ENCODE measurements at places on chromosomes 4 and X. TPM values are rescaled to one million over a fixed set of nuclear protein-coding genes. Genes with fewer than 3 reads are reported as not detected.

Gene TEX11
- total RNA-seq: not detected

Gene GYPA
- not detected for total RNA-seq

Gene GPR82
- not detected for total RNA-seq

Gene OPN1MW3
- total RNA-seq: not detected

Gene SMIM14
- total RNA-seq: 30.8 TPM

Gene SSX1
- total RNA-seq: not detected

Gene LONRF3
- total RNA-seq: not detected

Gene TMEM128
- total RNA-seq: 27.2 TPM

Gene IL9R
- total RNA-seq: not detected

DNA sequence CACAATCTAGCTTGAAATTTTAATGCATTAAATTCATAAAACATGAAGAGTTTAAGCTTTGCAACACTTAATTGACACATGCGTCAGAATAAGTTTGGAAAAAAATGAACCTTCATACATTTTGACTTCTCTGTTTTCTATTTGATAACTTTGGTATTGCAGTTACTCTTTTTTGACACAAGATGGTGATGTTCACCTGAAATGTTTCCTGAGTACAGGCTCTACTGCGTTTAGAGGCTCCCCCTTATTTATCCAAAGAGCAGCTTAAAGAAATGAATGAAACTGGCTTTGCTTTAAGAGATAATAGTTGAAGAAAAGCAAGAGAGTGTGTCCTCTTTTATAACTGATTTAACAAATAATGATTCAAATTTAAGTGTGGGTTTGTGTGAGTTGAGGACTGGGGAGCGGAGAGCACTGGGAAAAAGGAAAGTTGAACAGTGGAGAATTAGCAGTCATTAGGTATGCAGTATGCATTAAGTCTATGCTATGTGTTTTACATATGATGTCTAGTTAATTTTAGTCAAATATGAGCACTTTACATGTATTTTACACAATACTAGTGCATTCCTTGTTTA lies 180.6 kb upstream of the NUDT6 start:
- DNase-seq: peak; percentile 69

DNA sequence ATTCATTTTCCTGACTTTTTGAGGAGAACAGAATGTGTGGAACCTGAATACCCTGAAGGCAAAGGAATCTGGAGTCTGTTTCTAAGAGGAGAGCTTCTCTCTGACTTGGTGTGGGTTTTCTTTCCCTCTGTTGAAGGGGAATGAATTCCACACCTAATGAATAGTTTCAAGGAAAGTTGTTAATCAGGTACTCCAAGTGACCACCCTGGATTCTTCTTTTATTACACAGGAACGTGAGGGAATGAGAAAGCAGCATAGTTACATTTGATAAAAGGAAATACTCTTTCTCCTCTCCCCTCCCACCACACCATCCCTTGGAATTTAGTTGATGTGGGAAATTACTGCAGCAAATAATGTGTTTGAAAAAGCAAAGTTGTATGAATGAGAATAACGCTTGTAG lies 29.7 kb downstream of the SLIT2 start:
- no peak for DNase-seq

DNA sequence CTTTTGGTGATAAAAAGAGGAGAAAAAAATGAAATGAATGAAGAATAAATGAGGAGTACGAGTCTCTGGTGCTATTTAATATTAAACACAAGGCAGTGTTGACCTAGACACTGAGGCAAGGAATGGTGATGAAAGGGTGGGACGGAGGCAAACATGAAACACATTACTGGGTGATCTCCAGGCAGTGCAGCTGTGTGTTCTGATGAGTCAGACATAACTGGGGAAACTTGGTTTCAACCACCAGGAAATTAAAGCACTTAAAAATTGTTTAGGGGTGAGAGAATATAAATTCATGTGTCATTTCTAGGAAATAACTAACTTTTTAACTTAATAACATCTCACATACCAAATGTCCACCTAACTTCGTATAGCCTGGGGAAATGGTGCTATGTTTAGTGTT lies 19.7 kb upstream of the CXCL6 start:
- peak; percentile 89 for DNase-seq

- no peak for DNase-seq
Measured at GRCh38 chr4:121246698-121247097, 82.6 kb upstream of the TNIP3 start.

- peak; percentile 1 for DNase-seq
Measured at GRCh38 chrX:141439651-141440050, 144.9 kb downstream of the SPANXA1 start.

DNA sequence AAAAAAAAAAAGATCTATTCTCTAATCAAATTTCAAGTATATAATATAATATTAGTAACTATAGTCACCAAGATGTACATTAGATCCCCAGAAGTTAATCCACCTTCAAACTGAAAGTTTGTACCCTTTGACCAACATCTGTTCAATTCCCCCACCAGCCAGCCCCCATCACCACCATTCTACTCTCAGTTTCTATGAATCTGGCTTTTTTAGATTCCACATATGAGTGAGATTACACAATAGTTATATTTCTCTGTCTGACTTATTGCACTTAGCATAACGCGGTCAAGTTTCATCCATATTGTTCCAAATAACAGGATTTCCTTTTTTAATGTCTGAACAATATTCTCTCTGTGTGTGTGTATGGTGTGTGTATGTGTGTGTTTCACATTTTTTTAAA lies 33.7 kb upstream of the VMA21 start:
- DNase-seq: no peak

DNA sequence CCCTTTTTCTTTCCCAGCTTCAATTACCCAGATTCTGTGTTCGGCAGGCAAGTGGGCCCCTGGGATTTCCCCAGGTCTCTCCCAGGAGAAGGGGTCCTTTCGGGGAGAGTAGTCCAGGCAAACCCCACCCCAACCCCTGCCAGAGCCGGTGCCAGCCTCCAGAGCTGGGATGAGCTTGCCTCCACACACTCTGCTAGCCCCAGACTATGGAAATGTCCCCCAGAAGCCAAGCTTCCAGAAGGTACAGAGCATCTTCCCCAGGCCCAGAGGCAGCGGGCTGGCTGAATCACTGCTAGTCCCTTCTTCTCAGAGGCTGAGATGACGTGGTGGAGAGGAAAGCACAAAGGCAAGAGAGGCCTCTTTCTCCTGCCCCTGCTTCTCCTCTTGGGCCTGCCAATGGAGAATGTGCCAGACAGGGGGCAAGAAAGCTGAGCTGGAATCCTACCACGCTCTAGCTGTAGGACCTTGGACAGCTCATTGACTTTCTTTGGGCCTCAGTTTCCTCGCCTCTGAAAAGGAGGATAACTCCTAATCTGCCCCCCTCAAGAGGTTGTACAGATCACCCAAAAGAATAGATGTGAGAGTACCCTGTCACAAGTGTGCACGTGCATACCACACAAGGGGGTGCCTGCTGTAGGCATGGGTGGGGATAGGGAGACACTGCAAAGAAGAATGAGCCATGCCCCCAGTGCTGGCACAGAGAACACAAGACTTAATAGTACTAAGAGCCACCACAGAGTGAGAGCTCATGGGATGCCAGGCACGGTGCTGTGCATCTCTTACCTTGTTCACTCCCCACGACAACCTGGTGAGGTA lies 2.1 kb downstream of the SASH3 start:
- DNase-seq: no peak

- DNase-seq: no peak
Measured at GRCh38 chr4:151992332-151993154, 231.7 kb upstream of the GATB start.

GRCh38 chr4:16136827-16137226 lies 53.0 kb upstream of the PROM1 start:
- no peak for DNase-seq

- DNase-seq: peak; percentile 74
Measured at GRCh38 chrX:134932528-134933217, 58.1 kb upstream of the SMIM10 start.

DNA sequence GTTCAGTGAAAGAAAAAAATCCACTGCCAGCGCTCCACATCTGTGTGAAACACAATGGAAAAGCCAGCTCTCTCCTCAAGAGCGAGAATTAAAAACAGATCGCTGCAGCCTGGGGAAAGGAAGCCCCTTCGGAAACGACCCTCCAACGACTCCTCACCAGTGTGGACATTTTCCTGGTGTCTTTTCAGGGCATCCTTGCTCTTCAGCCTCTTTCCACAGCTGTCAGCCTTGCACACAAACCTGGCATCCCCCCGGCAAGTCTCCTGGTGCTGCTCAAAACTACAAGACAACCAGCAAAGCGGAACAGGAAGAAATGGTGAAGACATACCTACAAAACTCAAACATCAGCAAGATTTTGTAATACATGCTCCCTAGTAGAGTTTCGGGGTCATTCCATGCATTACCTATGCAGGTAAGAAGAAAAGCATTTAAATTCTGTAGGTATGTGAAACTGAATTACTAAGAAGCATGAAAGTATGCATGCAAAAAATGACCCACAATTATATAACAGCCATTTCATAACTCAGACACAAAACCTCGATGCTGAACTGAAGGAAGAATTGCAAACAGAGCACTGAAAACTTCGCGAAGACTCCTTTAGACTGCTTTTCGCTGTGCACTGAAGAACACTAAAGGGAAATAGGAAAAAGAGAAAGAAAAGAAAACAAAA lies 106.1 kb downstream of the PRDM5 start:
- DNase-seq: no peak

- no peak for DNase-seq
Measured at GRCh38 chrX:125651426-125651825, 331.8 kb downstream of the TEX13C start.

- no peak for DNase-seq
Measured at GRCh38 chr4:153010146-153010545, 74.0 kb downstream of the FHDC1 start.

GRCh38 chr4:157983300-157983699 lies 189.5 kb downstream of the GASK1B start:
- no peak for DNase-seq

DNA sequence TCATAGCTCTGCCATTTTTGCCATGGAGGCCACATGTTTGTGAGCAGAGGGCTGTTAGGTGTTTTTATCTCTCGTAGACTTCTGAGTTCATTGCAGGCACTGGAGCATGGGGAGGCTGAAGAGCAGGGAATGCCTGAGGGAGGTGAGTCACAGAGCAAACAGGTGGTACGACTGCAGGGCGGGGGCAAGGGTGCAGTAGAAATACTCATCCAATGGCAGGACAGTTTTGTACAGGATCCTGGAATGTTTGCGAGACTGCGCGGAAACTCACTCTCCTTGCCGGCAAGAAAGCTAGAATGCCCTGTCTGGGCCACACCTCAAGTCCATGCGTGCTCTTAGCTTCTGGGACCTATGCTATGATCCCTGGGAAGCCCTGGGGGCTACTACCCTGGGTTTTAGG lies 20.0 kb upstream of the VCX2 start:
- no peak for DNase-seq

GRCh38 chr4:7266525-7267292 lies 74.4 kb downstream of the SORCS2 start:
- peak; percentile 92 for DNase-seq
